Smooth muscle cell of the coronary artery (primary cell): ENCODE measurements at places on chromosomes 7 and 10. TPM values are rescaled to one million over a fixed set of nuclear protein-coding genes. Genes with fewer than 3 reads are reported as not detected.

LBX1 gene
- total RNA-seq: not detected in 2 replicates

AMPH gene
- total RNA-seq: 0.23 and 3.9 TPM in 2 replicates

SLC26A3 gene
- not detected in 2 replicates for total RNA-seq

TMEM213 gene
- not detected in 2 replicates for total RNA-seq

AKR1C2 gene
- total RNA-seq: 13.3 and 70.8 TPM in 2 replicates

CALN1 gene
- total RNA-seq: not detected in 2 replicates

ZNF138 gene
- total RNA-seq: 1.2 and 3.2 TPM in 2 replicates

FZD8 gene
- total RNA-seq: 5.6 and 34.9 TPM in 2 replicates

EVX1 gene
- not detected in 2 replicates for total RNA-seq

DMBT1 gene
- under 0.01 and 0.12 TPM in 2 replicates for total RNA-seq

SPAM1 gene
- total RNA-seq: not detected in 2 replicates

ENO4 gene
- 0.35 and 0.45 TPM in 2 replicates for total RNA-seq

DNAJC1 gene
- total RNA-seq: 46.5 and 57.3 TPM in 2 replicates

ODAD2 gene
- total RNA-seq: 0.12 TPM in 1 of 2 replicates, not detected in the other

PRLHR gene
- total RNA-seq: not detected in 2 replicates

GRM8 gene
- total RNA-seq: not detected in 2 replicates

ZYX gene
- 6.3 and 25.7 TPM in 2 replicates for total RNA-seq

SCART1 gene
- 1.3 and 2.7 TPM in 2 replicates for total RNA-seq

C10orf62 gene
- total RNA-seq: 0.08 TPM in 1 of 2 replicates, not detected in the other

TLX1 gene
- not detected in 2 replicates for total RNA-seq

HIP1 gene
- total RNA-seq: 3.7 TPM in 2 replicates

FAM171A1 gene
- 10.1 and 15.9 TPM in 2 replicates for total RNA-seq

EPHB6 gene
- 1.1 and 9.9 TPM in 2 replicates for total RNA-seq
